ENCODE measurements at places on chromosomes 7 and 10. TPM values are rescaled to one million over a fixed set of nuclear protein-coding genes. Genes with fewer than 3 reads are reported as not detected.

Gene SNCG
- polyA plus RNA-seq: 92.8 TPM

Gene MSMB
- polyA plus RNA-seq: not detected

GRCh38 chr7:101995121-101995520 is 177.7 kb downstream of the CUX1 start:
- no peak overlapping the region for H3K4me3 ChIP-seq
- H3K4me1 ChIP-seq: no peaks in the 10 kb centered on the region
- no peak overlapping the region for H3K27ac ChIP-seq
- H3K27me3 ChIP-seq: no peaks in the 10 kb centered on the region

- no peaks in the 10 kb centered on the region for H3K4me1 ChIP-seq
- no peak for DNase-seq
- H3K27me3 ChIP-seq: no peaks in the 10 kb centered on the region
- no peaks in the 10 kb centered on the region for H3K36me3 ChIP-seq
- no peak overlapping the region for H3K27ac ChIP-seq
Measured at GRCh38 chr10:72918352-72918751, 24.8 kb downstream of the OIT3 start.

Measured in kidney (tissue), 22 donors.